ENCODE measurements at places on chromosomes 16 and 17.

- DNase-seq: no peak
Observed at GRCh38 chr17:14337596-14338079, 36.8 kb downstream of the HS3ST3B1 start.

DNA sequence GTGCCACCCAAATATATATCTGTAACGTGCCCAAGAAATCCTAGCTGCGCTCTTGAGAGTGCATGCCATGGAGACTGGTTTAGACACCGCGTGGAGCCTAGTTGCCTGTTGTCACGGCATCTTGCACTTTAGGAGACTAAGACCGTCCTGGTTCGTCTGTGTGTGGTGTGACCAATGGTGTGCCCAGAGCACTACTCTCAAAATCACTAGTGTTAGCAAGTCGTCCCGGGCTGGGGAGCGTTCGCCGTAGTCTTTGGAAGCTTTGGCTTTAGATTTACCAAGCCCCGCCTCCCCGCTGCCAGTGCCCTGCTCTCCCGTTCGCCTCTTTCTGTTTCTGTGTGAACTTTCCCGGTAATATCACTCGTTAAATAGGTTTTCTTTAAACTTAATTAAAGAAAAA, 27.0 kb downstream of the CLUH start:
- no peak for DNase-seq

- DNase-seq: no peak
Observed at GRCh38 chr17:44197980-44198720, 1.5 kb downstream of the ATXN7L3 start.

DNA sequence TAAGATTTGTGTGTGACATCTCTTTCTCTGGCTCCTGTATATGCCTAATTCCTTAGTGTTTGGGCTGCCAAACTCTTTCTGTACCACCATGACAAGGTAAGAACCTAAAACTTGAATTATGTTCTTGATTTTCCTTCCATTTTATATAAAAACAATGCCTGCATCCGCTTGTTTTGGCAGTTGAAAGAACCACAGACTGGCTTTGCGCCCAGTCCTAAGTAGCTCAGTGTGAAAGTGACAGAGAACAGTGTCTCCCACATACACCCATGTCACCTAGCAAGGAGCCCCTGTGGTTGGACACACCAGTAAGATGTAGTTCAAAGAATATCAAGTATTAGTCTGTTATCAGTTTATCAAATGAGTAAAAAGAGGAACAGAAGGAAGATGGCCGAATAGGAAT, 40.7 kb upstream of the SLC6A2 start:
- no peak for DNase-seq

- no peak for DNase-seq
Observed at GRCh38 chr17:64156670-64157069, 26.7 kb upstream of the ERN1 start.

Data from NCI-H1930 (cell line).